ENCODE measurements at places on chromosomes 5 and 9.

DNA sequence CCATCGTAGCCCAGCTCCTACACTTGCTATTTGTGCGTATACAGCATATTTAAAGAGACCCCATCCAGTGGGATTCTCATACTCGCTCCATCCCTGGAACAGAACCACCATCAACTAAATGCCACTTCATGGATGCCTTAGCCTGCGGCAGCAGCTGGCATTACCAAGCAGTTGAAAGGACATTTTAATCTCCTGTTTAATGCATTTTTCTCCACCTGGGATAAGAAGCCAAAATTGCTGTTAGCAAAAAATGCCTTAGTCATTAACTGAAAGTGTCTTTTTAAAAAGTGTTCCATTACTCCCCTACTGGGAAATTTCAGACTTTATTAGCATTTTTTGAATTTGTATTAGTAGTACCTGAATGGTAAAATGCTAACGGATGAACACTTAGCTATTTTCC is 662.6 kb upstream of the MEF2C start:
- peak; percentile 9 for DNase-seq

GRCh38 chr5:126506079-126506478 is 82.9 kb downstream of the GRAMD2B start:
- no peak for DNase-seq

DNA sequence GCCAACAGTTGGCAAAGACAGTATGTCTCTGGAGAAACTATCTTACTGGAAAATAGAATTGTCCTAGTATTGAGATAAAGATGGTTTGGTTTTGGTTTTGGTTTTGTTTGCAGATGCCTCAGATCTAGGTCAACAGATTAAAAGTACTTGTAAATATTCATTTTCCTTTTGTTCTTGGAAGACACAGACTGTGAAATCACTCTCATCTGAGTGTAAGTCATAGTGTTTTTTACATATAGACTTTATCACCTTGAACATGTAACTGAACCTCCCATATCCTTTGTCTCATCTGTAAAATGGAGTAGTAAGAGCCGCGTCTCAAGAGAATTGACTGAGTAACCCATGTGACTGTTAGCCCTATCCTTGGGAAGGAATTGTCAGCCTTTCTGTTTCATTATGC is 34.3 kb downstream of the MAP3K1 start:
- no peak for DNase-seq

DNA sequence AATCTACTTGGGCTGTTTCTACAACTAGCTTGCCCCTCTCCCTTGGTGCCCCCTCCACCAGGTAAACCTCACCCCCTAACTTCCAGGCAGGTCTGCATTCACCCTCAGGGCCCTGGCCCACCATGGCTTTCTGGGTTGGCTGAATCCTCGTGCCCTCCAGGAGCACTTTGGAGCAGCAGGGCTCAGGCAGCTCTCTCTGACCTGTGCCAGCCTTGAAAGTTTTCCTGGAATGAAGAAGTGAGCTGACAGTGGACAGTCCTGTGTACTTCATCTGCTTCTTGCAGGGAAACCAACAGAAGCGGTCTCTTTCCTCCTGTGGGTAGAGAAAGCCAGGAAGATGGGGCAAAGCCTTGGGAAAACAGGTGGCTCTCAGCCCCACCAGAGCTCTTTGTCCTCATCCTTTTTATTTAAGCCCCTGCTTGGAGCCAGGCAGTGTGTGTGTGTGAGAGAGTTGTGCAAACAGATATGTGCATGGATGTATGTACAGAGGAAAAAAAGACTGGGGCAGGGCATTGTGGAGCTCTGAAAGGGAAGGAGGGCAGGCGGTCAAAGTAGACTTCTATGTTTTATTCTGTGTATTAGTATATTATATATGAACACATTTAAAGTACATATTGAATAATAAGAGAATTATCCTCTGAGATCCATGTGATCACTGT is 62.3 kb upstream of the SPRY4 start:
- no peak for DNase-seq

- DNase-seq = no peak
Observed at GRCh38 chr9:74498621-74499095, 1.5 kb downstream of the RORB start.

GRCh38 chr9:98998441-98999151 is 54.9 kb downstream of the COL15A1 start:
- peak; percentile 23 for DNase-seq

GRCh38 chr5:105163547-105163946 is 1601.0 kb upstream of the NUDT12 start:
- DNase-seq = no peak

DNA sequence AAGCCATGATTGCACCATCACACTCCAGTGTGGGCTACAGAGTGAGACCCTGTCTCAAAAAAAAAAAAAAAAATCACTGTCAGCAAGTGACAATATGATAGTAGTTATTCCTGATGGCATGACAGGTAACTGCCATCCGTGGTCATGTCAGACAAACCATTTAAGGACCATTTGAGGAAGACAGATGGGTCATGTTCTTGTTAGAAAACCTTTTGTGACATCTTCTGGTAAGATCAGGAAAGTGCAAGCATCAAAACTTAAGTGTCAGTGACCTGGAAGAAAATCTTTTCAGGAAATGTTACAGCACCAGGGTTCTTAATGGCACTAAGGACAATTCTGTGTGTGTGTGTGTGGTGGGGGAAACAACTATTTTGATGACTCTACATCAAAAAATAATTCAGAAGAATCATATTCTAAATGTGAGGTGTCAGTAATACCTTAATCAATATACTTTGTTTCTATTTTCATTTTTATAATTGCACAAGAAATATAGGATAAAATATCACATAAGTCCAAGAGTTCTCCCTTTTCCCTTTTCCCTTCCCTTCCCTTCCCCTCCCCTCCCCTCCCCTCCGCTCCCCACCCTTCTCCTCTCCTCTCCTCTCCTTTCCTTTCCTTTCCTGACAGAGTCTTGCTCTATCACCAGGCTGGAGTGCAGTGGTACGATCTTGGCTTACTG is 17.8 kb downstream of the SLC38A9 start:
- DNase-seq = peak; percentile 70

DNA sequence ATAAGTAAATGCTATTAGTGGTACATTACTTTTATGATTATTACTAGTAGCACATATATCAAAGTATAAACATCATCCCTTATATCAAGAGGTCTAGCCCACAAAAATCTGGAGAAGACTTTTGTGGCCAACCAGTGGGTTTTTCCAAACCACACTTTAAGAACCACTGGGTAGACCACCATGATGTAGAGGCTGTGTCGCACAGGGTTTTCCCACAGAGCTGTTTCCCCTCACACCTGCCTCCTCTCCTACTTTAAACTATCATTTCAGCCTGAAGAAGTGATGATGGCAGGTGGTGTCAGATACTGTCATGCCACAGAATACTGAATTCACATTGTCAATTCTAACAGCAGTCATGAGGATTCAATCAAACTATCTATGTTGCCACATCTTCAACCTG is 109.2 kb downstream of the FBXW11 start:
- no peak for DNase-seq

- no peak for DNase-seq
Observed at GRCh38 chr9:89498852-89499480, 1.1 kb upstream of the SEMA4D start.

- no peak for DNase-seq
Observed at GRCh38 chr9:106927916-106928315, 65.0 kb downstream of the ZNF462 start.

DNA sequence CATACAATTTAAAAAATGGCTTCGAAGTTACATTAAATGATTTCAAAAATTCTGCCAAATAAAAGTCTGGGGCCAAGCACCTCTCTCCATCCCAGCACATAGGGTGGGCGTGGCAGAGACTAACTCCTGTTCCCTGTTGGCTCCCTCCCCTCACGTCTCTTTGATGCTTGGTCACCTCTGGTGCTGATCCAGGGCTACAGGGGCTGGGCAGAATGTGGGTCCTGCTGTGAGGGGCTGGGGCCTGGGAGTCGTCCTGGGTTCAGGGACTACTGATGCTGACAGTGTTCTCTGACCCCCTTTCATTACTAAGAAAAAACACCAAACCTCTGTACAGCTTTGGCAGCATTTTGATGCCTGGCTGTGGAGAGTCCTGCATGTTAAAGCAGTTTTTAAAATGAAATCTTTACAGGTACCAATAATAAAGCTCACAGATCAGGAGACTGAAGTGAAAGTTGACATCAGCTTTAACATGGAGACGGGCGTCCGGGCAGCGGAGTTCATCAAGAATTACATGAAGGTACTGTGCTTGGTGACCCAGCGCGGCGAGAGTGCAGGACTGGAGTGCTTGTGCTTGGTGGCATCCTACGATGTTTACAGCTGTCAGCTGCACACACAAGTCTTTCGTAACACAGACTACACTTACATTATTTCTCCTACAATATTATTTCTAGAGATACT is 29.0 kb downstream of the TENT4A start:
- no peak for DNase-seq

- DNase-seq = no peak
Observed at GRCh38 chr5:11814373-11814772, 89.9 kb downstream of the CTNND2 start.

DNA sequence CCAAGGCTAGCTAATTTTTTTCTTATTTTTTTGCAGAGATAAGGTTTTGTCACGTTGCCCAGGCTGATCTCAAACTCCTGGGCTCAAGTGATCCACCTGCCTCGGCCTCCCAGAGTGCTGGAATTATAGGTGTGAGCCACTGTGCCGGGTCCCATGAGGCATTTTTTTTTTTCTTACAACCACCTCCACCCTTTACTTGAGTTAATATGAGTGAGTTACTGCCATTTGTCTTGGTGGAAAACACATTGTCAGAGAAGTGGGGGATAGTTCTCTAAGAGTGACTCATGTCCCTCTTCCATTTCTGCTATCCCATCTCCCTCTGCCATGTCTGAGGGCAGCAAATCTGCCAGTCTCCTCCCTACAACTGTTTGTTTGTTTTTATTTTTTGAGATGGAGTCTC is 163.4 kb upstream of the CLINT1 start:
- DNase-seq = no peak

- no peak for DNase-seq
Observed at GRCh38 chr5:167699432-167699831, 592.0 kb upstream of the WWC1 start.

GRCh38 chr5:3517348-3517747 is 78.3 kb upstream of the IRX1 start:
- no peak for DNase-seq

GRCh38 chr5:179267671-179268083 is 77.6 kb downstream of the ADAMTS2 start:
- DNase-seq = no peak

- no peak for DNase-seq
Observed at GRCh38 chr5:131575660-131576227, 59.3 kb downstream of the RAPGEF6 start.

- DNase-seq = no peak
Observed at GRCh38 chr5:141779503-141779973, 97.5 kb upstream of the ARAP3 start.

GRCh38 chr9:72982146-72982799 is 29.4 kb upstream of the ALDH1A1 start:
- no peak for DNase-seq

GRCh38 chr5:87361031-87361445 is 51.7 kb downstream of the CCNH start:
- no peak for DNase-seq

DNA sequence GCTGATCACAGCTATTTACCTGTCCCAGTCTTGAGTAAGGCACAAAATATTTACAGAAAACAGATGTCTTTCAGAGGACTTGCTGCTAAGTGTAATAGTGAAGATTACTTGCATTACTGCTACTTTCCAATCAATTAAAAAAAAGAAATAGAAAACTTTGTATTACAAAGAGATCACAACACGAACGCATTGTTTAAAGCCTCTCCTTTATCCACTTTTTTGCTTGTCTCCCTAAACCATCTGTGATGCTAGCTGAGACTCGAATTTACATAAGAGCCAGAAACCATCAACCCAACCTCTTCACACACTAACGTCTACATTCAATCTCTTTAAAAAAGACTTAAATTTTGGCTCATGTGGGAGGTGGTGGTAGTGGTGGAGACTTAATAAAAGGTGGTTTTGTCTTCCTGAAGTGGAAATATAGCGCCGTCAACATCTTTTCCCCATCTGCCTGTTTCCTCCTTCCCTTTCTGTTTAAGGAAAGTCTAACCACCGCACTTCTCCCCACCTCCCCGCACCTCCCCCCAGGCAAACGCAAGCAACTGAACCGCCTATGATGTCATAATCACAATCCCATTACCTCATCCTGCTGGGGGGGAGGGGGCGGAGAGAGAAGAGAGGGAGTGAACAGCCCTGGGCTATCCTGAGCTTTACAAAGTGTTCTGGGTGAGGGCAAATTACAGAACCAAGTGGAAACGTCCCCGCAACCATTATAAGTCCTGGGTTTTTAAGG is 948 bp upstream of the FAM53C start:
- no peak for DNase-seq

DNA sequence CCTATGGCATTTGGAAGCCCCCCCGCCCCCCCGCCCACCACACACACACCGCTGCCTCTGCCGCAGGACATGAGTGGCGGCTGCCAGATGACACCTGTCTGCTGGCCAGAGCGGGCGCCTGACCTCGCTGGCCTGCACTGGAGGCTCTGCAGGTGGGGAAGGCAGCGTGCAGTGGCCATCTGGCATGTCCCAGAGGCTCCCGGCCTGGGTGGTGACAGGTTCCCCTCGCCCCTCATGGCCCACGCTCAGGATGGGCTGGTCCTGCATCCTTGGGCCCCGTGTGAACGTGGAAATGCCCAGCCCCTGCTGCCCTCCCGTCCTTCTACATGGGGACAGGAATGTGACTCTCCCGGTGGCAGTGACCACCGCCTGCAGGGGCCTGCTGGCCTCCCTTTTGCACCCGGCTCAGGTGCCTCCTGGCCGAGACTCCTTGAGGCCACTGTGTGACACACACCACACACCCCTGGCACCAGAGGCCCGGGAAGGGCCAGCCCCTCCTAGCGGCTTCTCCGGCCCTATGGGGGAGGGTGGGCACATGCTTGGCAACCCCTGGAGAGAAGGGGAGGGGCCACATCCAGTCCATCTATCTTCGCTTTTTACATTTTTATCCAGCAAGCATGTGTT is 30.3 kb downstream of the IRX4 start:
- DNase-seq = no peak

DNA sequence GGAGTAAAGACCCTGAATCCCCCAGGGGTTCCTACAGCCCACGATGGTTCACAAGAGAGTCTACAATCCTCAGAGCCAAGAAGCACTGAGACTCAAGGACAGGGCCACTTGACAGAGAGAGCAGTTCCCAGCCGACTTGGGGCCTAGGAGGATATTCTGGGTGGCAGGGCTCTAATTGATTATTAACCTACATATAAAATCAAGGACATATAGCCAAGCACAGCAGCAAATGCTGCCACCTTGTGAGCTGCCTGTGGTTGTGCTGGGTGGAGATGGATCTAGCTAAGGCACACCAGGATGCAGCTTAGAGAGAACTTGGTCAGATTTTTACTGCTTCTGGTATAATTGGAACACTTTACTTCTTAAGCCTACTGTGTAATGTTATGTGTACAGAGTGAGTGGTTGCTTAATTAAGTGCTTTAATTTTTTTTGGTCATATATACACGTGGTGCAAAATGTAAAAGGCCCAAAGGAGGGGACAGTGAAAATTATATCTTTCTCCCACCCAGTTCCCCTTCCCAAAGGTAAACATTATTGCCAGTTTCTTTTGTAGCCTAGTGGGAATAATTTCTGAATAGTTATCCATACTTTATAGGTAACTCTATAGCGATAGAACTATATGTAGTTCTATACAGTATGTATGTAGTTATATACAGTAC is 78.8 kb downstream of the F2RL2 start:
- DNase-seq = peak; percentile 66

- DNase-seq = no peak
Observed at GRCh38 chr9:38311382-38312270, 80.9 kb upstream of the ALDH1B1 start.

- DNase-seq = no peak
Observed at GRCh38 chr9:138049779-138050471, 172.3 kb downstream of the CACNA1B start.

Measured in NCI-H524 (cell line).